ENCODE measurements at places on chromosomes 4 and X.

GRCh38 chrX:122303761-122304160 lies 880.3 kb upstream of the GRIA3 start:
- DNase-seq, result no peak

DNA sequence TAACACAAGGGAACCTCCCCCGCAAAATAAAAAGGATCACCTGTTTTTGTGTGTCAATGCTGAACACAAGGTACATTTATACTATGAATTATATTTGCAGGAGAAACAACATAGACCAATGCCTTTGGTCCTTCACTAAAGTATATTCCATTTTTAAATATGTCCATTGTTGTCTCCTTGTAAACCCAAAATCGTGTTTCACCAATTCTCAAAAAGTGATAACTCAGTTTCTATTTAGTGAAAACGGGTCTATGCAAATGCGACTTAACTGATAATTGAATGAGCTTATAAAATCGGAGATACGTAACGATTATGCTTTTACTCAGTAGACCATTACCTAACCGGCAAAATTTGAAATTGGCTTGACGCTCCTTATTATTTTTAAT lies 2.1 kb downstream of the BRWD3 start:
- DNase-seq, result no peak

DNA sequence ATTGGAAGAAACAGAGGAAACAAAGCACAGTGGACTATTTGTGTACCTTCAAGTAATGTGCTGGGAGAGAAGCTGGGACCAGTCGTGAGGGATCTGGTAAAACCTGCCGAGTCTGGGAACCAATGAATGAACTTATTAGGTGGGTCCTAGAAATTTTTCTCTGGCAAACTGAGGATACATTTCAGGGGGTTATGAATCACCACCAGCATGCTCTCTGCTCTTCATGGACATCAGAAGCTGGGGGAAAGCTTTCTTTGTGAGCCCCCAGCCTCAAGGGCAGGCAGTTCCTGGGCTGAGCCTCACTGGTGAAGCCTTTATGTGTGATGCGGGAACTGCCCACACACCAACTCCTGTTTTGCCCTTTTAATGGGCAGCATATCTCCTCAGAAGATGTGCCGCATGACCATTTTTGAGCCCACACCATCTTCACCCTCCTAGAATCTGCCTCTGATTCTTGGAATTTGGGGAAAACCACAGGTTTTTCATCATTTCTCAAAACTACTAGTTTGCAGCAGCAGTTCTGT lies 95.4 kb upstream of the ENPP6 start:
- no peak for DNase-seq

GRCh38 chr4:150299816-150300215 lies 221.6 kb downstream of the DCLK2 start:
- no peak for DNase-seq

DNA sequence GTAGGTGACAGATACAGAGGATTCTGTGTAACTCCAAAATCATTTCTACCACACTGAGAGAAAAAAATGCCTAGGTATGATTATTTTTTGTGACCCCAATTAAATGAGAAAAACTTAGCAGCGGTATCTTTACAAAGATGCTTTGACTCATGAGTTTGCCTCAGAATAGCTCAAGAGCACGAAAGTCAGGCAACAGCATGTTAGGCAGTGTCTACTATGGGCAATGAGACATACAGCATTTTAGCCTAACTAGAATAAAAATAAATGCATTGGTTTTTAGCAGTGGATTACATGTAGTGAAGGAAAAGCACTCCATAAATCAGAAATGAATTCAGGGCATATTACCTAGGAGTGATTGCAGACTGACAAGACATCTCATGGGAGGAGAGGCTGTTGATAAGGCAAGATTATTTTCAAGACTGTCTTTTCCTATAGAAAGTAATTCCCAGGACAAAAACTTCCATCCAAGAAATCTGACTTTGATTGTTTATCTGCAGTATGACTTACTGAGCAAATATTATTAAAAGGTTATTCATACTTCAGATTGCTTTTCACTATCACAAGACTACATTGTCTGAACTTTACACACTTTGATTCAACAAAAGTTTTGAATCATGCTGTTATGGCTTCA lies 3.6 kb downstream of the ANXA10 start:
- no peak for DNase-seq

GRCh38 chr4:13782231-13782630 lies 154.7 kb upstream of the BOD1L1 start:
- DNase-seq, result no peak

- DNase-seq, result no peak
Measured at GRCh38 chr4:94344457-94344856, 1.8 kb upstream of the HPGDS start.

DNA sequence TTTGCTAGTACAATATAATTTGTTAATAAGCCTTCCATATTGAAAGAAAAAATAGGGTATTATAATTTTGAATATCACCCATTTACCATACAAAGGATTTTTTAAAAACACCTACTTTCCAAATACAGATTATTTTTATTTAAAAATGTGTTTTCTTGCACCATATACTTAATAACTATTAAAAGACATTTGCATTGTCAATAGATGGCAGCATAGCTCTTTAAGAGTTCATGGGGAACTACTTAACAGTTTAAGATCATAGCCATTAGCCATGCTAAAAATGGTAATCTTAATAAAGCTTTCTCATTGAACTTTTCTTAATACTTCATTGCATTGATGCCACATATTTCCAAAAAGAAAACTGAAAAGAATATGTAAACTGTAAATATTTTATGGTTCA lies 1995.9 kb downstream of the C4orf33 start:
- no peak for DNase-seq

DNA sequence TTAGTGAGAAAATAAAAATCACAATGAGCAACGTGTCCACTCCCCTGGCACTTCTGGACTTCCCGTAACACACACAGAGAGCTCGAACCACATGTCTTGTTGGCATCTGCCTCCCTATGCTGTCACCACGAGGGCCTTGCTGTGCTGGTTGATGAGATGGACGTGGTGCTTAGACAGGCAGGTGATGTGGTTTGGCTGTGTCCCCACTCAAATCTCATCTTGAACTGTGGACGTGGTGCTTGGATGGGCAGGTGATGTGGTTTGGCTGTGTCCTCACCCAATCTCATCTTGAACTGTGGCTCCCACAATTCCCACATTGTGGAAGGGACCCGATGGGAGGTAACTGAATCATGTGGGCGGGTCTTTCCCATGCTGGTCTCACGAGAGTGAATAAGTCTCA lies 40.0 kb downstream of the FGFRL1 start:
- DNase-seq, result peak; percentile 19

GRCh38 chr4:162837241-162837640 lies 329.4 kb downstream of the NAF1 start:
- DNase-seq, result no peak

DNA sequence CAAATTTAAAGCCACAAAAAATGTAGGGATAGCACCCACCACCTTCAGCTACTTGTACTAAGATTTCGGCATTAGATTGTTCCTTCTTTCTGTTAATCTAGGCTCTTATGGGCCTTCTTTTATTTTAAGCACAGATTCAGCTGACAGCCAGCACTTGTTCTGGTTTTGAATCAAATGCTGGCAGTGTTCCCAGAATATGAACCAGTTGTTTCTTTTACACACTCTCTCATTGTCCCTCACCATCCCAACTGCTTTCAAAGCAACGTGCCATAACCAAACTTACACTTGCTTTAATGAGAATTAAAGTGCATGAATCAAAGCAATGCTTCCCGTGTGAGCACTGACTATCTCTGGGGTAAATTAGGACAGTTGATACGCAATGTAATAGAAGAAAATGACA lies 744.5 kb upstream of the FAM241A start:
- DNase-seq, result no peak

GRCh38 chr4:32840461-32841189 lies 2120.5 kb downstream of the PCDH7 start:
- DNase-seq, result no peak

DNA sequence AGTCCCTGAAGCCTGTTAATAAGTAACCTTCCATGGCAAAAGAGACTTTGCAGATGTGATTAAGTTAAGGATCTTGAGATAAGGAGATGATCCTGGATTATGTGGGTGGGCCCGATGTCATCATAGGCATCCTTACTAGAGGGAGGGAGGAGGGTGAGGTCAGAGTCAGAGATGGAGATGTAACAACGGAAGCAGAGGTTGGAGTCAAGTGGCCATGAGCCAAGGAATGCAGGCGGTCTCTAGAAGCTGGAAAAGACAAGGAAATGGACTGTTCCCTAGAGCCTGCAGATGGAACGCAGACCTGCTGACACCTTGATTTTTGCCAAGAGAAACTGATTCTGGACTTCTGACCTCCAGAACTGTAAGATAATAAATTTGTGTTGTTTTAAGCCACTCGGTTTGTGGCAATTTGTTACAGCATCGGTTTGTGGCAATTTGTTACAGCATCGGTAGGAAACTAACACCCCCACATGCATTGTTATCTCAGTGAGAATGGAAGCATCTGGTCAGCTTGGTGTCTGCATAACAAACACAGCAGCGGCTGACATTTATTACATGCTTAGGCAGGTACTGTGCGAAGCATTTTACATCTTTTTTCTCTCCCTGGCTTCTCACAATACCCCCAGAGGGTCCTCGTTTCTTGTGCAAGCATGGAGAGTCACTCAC lies 55.6 kb downstream of the CLDN34 start:
- DNase-seq, result no peak

DNA sequence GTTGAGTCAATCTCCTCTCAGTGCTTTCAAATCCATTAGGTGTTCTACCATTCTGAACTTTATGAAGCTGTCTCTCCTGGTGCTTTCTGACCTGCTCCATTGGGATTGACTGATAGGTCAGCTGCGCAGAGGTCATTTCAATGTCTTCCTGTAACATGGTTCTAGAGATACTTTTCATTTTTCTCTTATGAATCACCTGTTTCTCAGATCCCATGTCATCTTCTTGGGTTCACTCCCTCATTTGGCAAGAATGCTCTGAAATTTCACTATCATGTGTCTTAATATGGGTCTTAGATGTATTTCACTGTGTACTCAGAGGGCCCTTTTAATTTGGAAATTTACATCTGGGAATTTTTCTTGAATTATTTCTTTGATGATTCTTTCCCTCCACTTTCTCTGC lies 13.8 kb upstream of the PGM2 start:
- DNase-seq, result no peak

DNA sequence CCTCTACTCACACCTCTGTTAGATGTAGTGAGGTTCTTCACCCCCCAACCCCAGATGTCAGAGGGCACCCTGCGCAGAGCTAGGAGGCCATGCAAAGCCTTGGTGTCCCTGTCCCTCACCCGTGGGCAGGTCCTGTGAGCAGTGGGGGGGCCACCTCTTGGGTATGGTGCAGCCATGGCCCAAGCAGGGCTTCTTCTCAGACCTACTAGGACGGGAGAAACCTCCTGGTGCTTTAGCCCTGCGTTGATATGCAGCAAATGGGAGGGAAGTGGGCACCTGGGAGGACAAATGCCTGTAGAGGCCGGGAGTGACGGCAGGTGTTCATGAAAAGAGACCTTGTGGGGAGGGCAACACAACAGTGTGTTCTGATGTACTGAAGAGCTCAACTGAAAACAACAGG lies 38.5 kb upstream of the MSANTD1 start:
- DNase-seq, result no peak

- DNase-seq, result peak; percentile 63
Measured at GRCh38 chrX:11187001-11187400, 75.9 kb downstream of the HCCS start.

DNA sequence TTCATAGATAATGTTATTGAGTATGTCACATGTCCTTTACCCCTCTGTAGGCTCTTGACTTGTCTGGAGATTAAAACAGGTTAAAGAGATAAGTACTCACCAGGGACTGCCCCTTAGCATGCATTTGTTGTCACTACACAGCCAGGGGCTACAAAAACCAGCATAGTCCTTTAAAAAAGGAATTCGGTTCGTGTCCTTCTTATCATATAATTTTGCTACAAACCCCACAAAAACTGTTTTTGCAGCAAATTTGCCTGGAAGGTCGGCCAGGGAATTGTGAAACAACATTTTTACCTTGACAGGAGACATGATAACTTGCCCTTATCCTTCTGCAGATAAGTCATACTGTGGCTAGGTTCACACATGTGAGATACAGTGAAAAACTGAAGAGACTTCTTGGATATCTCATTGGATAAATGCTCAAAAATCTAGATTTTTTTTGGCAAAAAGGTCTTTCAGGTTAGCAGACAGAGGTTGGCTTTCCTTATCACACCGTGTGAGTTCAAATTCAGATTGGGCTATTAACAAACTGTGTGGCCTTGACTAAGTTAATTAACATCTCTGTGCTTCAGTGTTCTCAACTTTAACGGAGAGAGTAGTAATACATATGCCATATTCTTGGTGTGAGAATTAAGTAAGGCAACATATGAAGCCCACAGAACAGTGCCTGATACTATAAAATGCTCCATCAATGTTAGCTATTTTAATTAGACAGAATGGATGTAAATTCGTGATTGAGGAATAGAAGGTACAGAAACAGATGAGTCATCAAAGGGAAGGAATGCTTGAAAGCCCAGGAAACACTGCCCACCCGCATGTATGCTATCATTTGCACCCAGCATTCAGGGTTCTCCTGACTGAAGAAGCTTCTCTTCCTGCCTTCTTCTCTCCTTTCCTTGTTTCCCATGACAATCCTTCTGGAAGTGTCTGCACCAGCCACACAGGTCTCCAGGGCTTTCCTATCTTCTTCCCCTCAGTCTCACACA lies 30.0 kb downstream of the FAM9C start:
- DNase-seq, result no peak

GRCh38 chr4:153022241-153022715 lies 86.2 kb downstream of the FHDC1 start:
- DNase-seq, result peak; percentile 68

- peak; percentile 87 for DNase-seq
Measured at GRCh38 chr4:140297221-140297570, 76.2 kb upstream of the SCOC start.

DNA sequence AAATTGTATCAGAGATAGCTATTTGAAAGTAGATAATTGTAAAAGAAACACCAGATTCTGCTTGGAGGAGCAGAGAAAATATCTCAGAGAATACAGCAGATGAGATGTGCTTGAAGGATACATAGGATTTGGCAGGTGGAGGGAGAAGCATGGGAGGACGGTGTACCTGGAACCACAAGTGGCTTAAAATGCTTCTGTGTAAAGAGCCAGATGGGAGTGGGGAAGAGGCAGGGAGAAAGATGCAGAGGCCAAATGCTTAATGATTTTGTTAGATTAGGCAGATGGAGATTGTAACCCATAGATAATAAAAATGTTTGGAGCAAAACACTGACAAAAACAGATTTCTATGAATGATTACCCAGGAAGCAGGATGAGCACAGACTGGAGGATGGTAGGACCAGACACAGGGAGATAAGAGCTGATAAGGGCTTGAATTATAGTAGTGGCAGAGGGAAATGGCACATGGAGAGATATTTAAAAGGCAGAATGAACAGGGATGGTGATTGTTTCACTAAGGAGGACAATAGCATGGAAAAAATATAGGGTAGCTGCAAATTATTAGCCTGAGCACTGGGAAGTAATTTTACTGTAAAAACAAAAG lies 145.7 kb upstream of the TBC1D9 start:
- no peak for DNase-seq
